AG09319 (cell line): ENCODE measurements at places on chromosomes 1 and 21.

DNA sequence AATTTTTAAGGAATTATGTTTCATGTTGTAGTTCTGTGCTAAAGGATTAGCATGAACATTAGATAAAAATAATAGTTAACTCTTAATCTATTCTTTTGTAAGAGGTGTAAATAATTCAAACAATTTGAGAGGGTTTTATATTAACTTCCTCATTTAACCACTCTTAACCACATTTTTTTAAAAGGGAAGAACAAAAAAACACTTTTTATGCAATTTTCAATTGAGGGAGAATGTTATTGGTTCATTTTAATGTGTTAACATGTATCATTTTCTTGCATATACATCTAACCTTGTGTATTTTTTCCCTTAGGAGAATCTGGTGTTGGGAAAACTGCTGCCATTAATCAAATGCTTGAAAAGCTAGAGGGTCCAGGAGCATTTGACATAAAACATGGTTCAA, 169.0 kb downstream of the LBR start:
- no peak for DNase-seq

DNA sequence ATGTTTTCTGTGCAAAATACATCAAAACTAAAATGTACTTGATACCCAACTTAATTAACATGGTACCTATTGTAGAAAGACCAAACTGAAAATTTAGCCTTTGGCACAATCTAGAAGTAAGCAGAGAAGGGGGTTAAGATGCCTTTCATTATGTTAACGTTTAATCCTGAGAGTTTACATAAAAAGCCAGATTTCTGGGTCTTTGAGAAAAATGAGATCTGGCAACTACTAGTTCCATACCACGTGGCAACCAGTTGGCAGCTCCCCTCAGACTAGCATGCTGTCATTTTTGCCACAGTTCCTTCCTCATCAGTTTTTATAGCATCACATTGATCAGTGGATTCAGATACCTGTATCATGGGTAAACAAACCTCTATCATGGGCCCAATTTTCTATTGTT, 1.5 kb downstream of the RO60 start:
- no peak for DNase-seq

DNA sequence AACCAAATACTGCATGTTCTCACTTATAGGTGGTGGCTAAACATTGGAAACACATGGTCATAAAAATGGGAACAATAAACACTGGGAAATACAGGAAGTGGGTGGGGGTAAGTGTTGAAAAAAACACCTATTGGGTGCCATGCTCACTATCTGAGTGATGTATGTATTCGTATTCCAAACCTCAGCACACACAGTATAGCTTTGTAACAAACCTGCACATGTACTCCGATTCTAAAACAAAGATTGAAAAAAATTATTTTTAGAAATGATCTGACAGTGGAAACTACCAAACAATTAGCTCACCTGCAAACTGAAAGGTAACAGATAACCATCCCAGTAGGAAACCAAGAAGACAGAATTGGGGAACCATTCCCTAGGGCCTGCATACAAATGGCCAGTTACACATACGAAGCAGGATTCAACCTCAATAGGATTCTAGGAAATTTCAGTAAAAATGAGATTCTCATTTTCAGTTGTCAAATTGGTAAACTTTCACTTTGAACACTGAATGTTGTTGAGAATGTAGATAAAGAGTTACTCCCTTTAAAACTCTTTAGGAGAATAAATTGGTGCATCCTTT, 88.1 kb upstream of the LRRC8D start:
- DNase-seq, result no peak

GRCh38 chr1:2204415-2205190, 10.0 kb upstream of the FAAP20 start:
- DNase-seq, result no peak

DNA sequence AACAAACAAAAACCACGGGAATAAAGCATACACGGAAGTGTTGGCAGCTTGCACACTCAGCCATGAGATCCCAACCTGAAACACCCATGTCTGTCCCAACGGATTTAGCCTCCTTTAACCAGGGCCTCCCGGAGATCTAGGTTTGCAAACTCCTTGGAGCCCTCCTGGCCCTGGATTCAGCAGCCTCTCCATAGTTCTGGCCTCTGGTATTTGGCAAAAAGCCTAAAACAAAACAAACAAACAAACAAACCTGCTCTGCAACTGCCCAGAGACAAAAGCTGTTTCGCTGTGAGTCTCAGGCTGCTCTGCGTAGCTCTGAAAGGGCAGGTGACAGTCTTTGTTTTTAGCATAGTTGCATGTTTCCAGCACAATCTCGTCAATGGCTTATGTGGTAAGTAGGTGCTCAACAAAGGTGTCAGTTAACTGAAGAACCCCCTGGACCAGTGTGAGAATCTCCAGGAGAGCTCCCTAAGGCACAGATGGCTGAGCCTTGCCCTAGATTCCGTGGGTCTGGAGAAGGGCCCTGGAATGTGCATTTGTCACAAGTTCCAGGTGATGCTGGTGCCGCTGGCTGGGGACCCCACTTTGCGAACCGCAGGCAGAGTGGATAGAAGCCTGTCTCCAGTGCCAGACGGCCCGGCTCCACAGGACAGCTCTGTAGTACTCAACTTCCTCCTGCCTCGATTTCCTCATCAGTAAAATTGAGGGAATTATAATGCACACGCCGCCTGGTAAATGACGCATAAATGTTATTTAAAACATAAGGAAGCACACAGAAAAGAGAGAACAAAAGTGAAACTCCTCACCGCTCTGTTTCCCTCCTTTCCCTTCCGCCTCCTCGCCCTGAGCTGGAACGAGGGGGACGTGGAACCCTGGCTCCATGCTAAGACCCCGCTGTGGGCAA, 86.2 kb downstream of the RIPK4 start:
- DNase-seq, result no peak

GRCh38 chr21:31931644-31932469, 59.0 kb downstream of the HUNK start:
- no peak for DNase-seq

- DNase-seq, result no peak
These were observed 9.2 kb downstream of the CLDN8 start for GRCh38 chr21:30206551-30207251.

DNA sequence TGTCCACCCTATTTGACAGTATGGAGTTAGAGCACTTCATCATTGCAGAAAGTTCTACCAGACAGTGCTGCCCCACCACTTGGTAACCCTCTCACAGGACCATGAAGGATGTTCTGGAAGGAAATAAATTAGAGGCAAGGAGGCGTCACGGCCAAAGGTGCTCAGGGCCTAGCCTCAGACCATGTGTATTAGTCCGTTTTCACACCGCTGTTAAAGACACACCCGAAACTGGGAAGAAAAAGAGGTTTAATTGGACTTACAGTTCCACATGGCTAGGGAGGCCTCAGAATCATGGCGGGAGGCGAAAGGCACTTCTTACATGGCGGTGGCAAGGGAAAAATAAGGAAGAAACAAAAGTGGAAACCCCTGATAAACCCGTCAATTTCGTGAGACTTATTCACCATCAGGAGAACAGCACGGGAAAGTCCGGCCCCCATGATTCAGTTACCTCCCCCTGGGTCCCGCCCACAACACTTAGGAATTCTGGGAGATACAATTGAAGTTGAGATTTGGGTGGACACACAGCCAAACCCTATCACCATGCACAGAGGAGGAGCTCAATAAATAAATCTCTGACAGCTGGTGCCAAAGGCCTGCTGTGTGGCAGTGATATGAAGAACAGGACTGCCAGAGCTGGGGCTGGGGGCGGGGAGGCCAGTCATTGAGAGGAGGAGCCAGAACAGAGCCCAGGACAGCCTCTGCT, 75.8 kb downstream of the FHAD1 start:
- DNase-seq, result no peak
